Daoy (cell line): ENCODE measurements at places on chromosomes 7 and 10.

DNA sequence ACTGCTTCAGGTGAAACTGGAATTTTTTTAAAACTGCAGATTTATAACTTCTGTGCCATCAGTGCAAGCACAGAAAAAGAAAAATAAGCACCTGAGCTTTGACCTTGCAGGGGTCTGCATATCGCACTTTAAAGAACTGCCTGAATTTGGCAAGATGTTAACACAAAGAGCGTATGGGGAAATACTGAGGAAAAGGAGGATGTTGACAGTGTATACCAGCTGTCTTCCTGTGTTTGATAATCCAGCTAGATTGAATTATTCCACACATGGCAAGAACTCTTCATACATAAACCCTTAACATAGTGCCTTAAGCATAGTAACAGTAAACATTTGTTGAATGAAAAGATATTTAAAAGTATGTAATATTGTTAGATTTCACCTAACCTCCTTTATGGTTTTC is 30.0 kb downstream of the SMC3 start:
- no peak for DNase-seq

GRCh38 chr7:4162884-4163564 is 519.1 kb upstream of the FOXK1 start:
- no peak for DNase-seq

- no peak for DNase-seq
Measured at GRCh38 chr7:81005254-81005653, 86.4 kb upstream of the SEMA3C start.

- DNase-seq, result no peak
Measured at GRCh38 chr7:47039089-47039648, 542.7 kb downstream of the TNS3 start.

DNA sequence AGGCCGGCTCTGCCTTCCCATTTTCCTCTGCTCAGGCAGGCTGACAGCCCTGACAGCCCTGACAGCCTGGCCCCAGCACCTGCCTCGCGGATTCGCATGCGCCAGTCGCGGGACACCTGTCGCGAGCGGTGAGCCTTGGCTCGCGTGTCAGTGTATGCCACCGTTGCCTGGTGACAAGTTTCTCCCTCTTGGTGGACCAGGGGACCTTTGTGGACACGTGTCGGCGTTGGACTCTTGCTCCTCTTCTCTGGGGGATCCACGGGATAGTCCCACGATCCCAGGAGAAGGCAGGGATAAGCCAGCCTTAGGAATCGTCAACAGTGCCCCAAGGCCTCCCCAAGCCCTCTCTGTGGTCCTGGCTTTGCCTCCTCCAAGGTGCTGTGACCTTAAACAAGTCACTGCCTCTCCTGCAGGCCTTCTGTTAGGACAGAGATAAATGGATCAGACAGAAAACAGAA is 18.1 kb upstream of the ZNF273 start:
- no peak for DNase-seq

GRCh38 chr7:93765475-93765874 is 125.1 kb downstream of the TFPI2 start:
- DNase-seq, result no peak

DNA sequence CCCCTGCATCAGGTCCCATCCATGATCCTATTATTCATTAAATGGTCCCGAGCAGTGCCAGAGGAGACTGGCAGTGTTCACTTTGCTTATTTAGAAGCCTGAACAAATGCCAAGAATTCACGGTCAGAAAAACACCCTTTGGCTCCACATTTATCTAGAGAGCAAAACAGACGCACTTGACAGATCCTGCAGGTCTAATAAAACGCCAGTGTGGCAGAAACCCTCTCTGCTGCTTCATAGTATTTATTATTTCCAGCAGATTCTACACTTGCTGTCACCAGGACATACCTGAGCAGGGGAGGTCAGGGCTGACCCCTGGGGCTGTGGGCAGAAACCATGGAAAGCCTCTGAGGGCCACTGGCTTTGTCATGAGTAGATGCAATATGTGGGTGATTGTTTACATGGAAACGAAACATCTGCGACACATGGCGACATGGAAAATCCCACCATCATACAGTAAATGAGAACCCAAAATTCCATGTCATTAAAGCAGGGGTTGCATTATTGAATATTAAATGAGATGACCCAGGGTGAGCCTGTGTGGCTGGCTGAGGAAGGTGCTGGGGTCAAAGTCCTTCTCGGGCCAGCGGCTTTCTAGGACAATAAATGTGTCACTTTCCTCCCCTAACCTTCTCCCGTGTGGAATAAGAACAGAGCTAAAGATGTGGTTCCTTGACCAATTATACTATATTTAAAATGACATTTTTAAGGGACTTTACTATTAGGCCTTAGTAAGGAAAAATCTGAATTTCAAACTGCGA is 205.9 kb upstream of the SVIL start:
- no peak for DNase-seq

DNA sequence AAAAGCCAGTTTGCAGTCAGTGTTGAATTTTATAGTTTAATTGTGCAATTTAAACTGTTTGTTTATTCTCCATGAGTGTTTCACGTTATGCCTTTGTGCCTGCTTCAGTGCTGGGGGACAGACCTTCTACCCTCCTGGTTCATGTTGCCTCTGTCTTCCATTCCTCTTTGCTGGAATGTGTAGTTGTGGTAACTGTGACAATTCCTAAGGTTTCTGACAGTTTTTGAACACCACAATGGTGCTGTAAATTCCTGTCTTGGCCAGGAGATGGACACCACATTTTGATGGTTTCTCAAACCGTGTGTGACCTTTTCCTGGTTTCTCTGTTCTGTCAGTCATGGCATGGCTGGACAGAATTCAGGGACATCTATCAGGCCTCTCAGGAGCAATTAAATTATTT is 201.7 kb downstream of the BICC1 start:
- no peak for DNase-seq

DNA sequence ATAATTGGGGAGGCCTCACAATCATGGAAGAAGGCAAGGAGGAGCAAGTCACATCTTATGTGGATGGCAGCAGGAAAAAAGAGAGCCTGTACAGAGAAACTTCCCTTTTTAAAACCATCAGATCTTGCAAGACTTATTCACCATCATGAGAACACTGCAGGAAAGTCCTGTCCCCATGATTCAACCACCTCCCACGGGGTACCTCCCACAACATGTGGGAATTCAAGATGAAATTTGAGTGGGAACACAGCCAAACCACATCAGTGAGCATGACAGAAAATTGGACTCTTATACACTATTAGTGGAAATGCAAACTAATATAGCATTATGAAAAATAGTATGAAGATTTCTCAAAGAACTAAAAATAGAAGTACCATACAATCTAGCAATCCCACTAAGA is 271.2 kb downstream of the MAGI2 start:
- no peak for DNase-seq

GRCh38 chr10:75955973-75956502 is 524.6 kb downstream of the LRMDA start:
- DNase-seq, result no peak

GRCh38 chr7:114630201-114630990 is 215.8 kb downstream of the FOXP2 start:
- no peak for DNase-seq

DNA sequence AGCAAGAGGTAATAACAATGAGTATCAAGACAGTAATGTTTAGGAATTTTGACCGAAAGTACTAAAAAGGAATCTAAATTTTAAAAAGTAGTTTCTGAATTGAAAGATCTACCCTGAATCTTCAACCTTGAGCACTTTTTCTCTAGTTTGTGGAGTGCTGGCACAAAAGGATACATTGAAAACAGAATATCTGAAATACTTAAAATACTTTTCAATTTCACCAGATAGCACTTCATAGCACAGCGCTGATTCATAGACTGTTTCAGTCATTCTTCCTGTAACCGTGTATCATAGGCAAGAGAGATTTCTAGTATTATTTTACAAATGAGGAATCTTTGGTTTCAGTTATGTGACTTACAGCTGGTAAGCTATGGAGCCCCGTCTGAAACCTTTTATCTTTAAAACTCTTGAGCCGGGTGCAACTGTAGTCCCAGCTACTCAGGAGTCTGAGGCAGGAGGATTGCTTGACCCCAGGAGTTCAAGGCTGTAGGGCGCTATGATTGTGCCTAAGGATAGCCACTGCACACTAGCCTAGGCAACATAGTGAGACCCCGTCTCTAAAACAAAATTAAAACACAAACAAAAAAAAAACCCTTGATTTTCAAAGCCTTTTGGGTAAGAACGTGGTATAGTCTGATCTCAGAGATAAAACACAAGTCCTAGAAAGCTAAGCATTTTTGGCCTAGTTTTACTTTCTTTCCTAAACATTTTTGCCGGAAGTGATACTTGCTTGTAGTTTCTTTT is 35.1 kb downstream of the FHIP2A start:
- peak; percentile 56 for DNase-seq

- DNase-seq, result no peak
Measured at GRCh38 chr7:55092975-55093373, 74.2 kb downstream of the EGFR start.
